ENCODE measurements at places on chromosomes 7 and 10.

DNA sequence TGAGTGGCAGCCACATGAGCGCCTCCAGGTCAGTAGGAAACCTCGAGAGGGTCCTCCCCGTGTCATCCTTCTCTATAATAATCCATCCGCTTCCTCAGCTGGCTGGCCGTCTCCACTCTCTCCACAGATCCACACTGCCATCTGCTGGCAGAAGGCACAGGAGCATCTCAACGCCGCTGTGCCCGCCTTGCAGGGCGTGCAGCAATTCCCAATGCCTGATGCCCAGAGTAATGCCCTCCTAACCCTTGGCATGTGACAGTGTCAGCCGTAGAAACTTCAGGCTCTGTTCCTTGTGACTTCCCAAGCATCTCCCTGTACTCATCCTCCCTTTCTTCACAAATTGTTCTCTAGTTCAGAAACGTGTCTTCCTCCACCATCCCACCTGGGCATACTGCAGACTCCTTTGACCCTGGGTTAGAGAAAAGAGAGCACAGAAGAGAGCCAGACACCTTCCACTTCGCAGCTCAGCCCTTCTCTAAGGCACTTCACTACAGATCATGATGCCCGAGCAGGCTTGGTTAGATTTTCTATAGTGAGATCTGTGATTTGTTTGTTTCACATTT is 70.8 kb downstream of the XPNPEP1 start:
- DNase-seq = peak; percentile 52

- DNase-seq = no peak
Observed at GRCh38 chr7:15158141-15158810, 255.7 kb upstream of the DGKB start.

GRCh38 chr10:123205041-123205440 is 50.8 kb downstream of the BUB3 start:
- no peak for DNase-seq

DNA sequence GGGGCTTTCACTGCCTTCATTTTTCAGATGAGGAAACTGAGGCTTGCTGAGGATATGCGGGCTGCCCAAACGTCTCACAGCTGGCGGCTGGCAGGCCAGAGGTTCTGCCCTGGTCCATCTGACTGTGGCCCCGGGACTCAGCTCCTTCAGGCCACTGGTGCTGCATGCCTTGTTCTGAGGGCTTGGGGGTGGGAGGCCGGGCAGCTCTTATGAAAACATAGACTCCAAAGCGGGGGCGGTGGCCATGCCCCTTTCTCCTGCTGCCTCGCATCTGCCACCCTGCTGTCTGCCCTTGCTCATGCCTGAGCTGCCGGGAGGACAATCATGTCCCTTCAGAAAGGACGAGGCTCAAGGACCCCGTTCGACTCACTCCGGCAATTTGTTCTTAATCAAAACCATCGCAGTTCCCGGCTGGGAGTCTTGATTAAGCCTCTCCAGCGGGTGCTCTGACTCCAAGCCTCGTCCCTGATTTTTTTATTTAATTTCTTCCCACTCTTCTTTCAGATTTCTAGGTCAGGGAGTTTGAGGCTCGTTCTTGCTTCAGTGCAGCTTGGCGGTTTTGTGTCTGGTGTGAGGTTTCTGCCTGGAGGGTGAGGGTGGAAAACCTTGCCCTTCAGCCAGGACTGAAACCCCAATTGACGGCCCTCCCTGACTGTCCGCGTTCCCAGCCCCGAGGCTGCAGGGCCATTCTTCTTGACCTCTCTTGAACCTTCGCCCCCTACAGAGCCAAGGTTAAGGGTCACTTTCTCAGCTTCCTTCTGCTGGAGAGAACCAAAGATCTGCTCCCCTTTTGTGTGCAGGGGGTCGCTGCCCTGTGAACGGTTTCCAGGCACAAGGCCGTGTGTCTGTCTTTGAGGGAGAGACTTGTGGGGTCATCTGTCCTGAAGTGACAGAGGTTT is 120.8 kb downstream of the DNAJB6 start:
- no peak for DNase-seq

DNA sequence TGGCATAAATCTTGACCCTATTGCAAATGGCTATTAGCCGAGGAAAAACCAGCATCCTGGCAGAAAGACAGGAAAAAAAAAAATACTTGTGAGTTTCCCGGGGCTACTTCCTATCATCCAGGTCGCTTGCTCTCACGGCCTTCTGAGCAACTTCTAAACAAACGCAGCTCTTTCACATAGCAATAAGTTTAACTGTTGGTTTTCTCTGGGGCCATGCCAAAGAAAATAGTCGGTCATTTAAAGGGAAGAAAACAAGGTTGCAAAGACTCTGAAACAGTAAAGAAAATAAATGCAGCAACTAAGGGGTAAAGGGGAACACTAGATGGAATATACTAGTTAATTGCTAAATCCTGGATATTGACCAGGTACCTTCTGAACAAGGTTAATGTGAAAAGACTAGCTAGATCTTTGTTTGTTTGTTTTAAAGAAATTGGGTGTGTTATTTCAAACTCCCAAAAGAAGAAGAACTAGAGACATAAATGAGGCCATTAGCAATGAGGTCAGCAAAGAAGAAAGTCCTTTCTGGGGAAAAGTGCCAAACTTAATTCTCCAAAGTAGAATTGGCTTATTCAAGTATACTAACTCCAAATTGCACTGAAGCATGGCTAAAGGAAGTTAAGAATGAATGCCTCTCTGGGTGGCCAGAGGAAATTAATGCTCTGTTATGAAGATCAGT is 54.2 kb downstream of the SLC39A12 start:
- DNase-seq = no peak

- no peak for DNase-seq
Observed at GRCh38 chr10:3548702-3549101, 236.3 kb downstream of the KLF6 start.
